ENCODE measurements at places on chromosomes 7 and 10. TPM values are rescaled to one million over a fixed set of nuclear protein-coding genes. Genes with fewer than 3 reads are reported as not detected.

DNA sequence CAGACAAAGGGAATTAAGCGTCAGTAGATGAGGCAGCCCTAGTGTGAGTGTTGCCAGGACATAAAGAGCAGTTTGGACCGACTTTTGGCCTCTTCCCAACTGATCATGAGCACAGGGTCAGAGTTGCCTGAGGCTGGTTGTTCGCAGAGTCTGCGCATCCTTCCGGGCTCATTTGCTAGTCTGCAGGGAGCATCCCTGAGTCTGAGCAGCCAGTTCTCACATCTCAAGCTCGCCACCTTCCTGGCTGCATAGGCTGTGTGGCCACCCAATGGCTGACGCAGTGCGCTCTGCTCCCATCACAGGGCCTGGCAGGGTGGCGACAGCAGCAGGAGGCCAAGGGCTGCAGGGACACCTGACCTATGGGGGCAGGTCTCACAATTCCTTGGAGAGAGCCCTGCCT is 5.0 kb downstream of the GAD2 start:
- peaks cover 78% of the 10 kb centered on the region for H3K27me3 ChIP-seq
- no peak overlapping the region for H3K4me3 ChIP-seq
- H3K4me1 ChIP-seq, result peaks cover 13% of the 10 kb centered on the region
- DNase-seq, result no peak
- H3K36me3 ChIP-seq, result no peaks in the 10 kb centered on the region

- H3K36me3 ChIP-seq, result no peaks in the 10 kb centered on the region
- peaks cover 34% of the 10 kb centered on the region for H3K27me3 ChIP-seq
- DNase-seq, result peak; percentile 74
- peaks cover 13% of the 10 kb centered on the region for H3K4me1 ChIP-seq
- H3K4me3 ChIP-seq, result no peak overlapping the region
- peak overlapping the region; percentile 33 for H3K27ac ChIP-seq
These were observed 41.9 kb upstream of the SYPL1 start for GRCh38 chr7:106153891-106154449.

DNA sequence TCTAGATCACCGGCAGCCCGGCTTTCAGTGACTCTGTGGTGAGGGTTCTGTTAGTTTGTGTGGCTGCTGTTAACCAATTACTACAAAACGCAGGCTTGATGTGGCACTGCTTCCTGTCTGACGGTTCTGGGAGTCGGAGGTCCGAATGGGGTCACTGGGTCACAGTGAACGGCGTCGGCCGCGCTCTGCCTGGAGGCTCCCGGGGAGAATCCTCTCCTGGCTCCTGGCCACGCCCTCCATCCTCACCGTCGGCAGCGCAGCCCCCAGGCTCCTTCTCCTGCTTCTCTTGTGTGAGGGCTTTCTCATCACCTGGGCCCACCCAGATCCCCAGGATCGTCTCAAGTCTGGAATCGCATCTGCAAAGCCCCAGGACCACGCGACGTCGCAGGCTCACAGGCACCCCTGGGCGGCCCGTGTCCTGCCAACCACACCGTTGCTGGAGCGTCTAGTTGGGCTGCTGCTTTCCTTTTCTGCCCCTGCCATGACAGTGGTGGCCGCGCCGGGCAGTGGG is 31.8 kb upstream of the NKX6-2 start:
- H3K27me3 ChIP-seq, result no peaks in the 10 kb centered on the region
- no peaks in the 10 kb centered on the region for H3K36me3 ChIP-seq
- H3K4me1 ChIP-seq, result no peaks in the 10 kb centered on the region
- no peak for DNase-seq
- no peak overlapping the region for H3K4me3 ChIP-seq

GRCh38 chr10:84176351-84176750 is 2.8 kb downstream of the GPR15LG start:
- H3K36me3 ChIP-seq, result no peaks in the 10 kb centered on the region
- DNase-seq, result no peak
- H3K27me3 ChIP-seq, result no peaks in the 10 kb centered on the region

DNA sequence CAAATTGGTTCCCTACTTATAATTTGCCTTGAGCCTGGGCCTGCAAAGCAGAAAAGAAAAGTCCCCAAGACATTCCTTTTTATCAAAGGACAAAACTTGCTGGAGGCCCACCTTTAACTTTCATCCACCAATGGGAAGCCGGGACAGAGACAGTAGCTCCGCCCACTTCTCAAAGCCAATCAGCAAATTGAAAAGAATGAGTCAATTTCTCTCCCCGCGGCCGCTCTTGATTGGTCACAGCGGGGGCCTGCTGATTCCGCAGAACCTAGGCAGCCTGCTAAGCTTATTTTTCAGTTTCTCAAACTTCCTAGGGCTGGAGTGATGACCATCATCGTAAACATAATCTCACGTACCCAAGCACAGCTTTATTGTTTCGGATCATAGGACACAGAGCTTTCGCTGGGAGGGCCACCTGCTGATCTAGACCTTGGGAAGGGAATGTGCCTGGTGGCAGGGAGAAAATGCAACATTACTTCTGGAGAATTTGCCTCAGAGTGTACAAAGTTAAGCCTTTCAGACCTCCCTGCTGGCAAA is at the start of gene SLC13A4:
TSS of gene SLC13A4 (minus strand) at position 51 of the 534 bp plus-strand sequence. CDS start 690 bp downstream, outside the sequence.
- peaks cover 6% of the 10 kb centered on the region for H3K27me3 ChIP-seq
- no peaks in the 10 kb centered on the region for H3K4me1 ChIP-seq
- H3K4me3 ChIP-seq, result no peak within 1 kb of the TSS
- DNase-seq, result no peak
- no peak within 1 kb of the TSS for H3K27ac ChIP-seq

DNA sequence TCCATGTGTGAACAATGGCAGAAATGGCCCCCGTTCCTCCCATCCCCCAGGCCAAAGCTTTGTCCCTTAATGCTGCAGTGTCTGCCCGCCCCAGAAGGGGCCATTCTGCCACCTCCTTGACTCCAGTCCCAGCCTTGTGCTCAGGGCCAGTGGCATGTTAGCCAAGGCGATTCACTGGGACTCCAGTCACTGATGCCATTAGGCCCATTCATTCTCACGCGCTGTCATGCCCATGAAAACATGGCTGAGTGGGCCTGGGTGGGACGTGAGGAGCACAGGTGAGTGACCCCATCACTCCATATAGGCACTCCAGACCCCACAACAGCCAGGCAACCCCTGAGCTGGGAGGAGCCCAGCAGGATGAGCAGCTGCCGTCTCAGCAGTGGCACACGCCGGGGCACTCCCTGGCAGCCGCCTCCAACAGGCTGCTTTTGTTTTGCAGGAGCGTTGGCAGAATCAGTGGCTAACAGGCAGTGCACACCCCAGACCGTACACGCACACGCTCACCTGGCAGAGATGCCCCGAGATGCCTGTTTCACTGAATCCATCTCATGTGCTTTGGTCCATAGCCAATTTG is 79.5 kb downstream of the TCERG1L start:
- DNase-seq, result no peak
- no peaks in the 10 kb centered on the region for H3K27me3 ChIP-seq
- no peaks in the 10 kb centered on the region for H3K36me3 ChIP-seq
- H3K27ac ChIP-seq, result no peak overlapping the region
- H3K4me3 ChIP-seq, result no peak overlapping the region

The KRIT1 gene
- total RNA-seq, result 45.8 TPM

The PHTF2 gene
- 33.6 TPM for total RNA-seq

The COL13A1 gene
- total RNA-seq, result not detected

The ATRNL1 gene
- total RNA-seq, result 0.22 TPM

The PIP gene
- not detected for total RNA-seq

The HHEX gene
- 0.25 TPM for total RNA-seq

All from activated CD4-positive, alpha-beta T cell treated with anti-CD3 and anti-CD28 coated beads, Interleukin-2, amount 10 ng/mL, durations not matched to agents 7 days and 5 days (primary cell).